ENCODE measurements at places on chromosomes 3 and 15.

DNA sequence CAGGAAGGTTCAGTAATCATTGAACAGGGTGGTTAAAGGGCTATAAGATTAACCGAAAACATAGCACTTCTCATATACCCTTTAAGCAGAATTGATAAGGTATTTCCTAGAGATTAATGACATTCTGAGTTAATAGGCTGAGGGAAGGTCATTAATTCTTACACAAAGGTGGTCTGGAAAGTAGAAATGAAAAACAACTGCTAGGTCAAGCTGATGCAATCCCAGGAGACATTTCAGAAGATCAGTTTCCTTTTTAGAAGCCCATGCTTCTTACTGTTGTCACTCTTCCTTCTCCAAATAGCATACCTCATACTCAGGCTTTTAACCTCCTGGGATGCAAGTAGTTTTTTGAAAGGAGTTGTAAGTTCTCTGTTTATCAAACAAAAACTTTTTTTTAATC lies 8.8 kb downstream of the FILIP1L start:
- no peak for DNase-seq

GRCh38 chr15:56804938-56805337 lies 71.6 kb upstream of the ZNF280D start:
- no peak for DNase-seq

DNA sequence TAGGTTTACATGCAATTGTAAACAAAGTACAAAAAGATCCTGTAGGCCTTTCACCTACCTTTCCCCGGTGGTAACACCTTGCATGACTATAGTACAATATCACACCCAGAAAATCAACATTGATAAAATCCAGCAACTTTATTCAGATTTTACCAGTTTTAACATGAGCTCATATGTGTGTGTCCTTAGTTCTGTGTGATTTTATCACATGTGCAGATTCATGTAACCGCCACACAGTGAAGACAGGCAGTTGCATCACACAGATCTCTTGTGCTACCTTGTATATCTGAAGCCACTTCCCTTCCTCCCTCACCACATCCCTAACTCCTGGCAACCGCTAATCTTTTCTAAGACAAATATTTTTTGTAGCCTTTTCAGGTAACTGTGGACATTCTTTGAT lies 183.5 kb upstream of the C2CD4B start:
- no peak for DNase-seq

GRCh38 chr3:22475665-22476240 lies 724.7 kb upstream of the ZNF385D start:
- DNase-seq = no peak

GRCh38 chr15:75019916-75020315 lies 3.5 kb upstream of the PPCDC start:
- DNase-seq = no peak

DNA sequence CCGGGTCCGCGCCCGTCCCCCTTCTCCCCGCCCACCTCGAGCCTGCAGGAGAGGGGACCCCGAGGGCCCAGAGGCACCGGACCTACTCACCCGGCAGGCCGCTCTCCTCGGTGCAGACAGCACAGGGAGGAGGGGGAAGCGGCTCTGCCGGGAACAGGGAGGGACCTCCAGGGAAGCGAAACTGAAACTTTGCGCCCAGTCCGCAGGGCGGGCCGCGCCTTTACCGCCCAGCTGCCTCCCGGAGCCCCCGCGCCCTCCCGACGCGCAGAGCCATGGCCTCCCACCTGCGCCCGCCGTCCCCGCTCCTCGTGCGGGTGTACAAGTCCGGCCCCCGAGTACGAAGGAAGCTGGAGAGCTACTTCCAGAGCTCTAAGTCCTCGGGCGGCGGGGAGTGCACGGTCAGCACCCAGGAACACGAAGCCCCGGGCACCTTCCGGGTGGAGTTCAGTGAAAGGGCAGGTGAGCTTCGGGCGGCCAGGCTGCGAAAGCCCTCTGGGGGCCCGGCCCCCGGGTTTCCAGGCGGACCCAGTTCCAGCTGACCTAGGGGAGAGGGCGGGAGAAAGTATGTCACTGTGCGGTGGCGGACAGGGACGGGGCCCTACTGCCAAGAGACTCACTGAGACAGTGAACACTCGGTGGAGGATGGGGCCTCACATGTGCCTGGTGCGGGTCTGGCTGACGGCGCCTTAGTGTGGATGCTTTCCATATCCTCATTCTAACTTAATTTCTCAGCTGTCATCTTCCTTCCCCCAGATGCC lies at the start of the genes DTX3L and PARP9:
Gene DTX3L (plus strand): TSS at position 184 of the 758 bp plus-strand sequence. CDS start 89 bp downstream, at position 273.
Gene PARP9 (minus strand): TSS at position 146 of the 758 bp plus-strand sequence. CDS start 4,680 bp downstream, outside the sequence.
- DNase-seq = peak; percentile 51

GRCh38 chr3:119322835-119323722 lies 28.9 kb downstream of the ARHGAP31 start:
- DNase-seq = peak; percentile 70

DNA sequence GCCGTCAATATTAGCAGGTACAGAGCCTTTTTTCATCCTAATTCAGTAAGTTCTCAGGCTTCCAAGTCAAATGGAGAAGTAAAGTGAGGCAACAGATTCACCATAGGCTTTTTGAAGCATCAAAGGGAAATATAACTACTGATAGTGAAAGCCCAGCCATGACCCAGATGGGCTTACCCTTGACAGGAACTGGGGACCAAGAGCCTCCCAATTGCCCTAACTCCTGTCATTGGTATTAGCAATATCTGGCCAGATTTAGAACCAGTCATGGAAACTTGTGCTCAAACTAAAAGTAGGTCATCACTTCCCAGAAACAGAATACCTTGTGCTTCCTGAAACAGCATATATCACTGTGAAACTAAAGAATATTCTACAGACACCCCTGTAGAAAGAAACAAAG lies 33.0 kb downstream of the NME9 start:
- DNase-seq = no peak

DNA sequence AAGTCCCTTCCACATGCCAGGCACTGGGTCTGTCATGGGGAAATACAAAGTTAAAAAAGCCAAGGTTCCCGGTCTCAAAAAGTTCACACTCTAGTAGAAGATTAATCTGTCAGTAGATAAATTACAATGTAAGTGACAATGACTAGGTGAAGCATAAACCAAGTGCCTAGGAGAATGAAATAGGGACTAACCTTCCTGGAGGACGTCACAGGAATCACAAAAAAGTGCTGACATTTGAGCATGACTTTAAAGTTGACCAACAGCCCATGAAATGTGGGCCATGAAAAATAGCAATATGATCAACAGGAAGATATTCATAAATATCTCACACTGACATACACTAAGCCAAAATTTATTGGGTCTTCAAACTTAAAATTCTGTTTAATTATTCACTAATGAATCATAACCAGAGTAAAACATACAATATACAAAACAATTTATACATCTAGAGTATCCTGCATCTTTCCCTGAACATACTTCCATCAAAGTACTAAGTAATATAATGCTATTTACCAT lies 20.0 kb downstream of the COPS2 start:
- no peak for DNase-seq

DNA sequence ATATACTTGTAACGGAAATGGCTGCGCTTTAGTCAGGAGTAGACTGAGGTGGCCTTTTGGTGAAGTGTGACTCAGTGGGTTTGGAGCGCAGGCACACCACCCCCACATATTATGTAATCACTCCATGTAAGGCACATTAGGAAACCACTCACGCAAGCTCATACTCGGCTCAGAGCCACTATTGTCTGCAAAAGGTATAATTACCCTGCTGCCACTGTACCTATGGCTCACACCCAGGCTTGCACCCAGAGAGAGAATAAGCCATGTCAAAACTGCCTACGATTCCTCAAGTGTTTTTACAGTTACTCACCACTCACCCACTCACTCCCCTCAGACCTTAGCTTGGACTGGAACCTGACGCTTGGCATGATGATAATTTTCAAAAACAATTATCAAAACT lies 611.9 kb upstream of the CCDC54 start:
- DNase-seq = no peak

DNA sequence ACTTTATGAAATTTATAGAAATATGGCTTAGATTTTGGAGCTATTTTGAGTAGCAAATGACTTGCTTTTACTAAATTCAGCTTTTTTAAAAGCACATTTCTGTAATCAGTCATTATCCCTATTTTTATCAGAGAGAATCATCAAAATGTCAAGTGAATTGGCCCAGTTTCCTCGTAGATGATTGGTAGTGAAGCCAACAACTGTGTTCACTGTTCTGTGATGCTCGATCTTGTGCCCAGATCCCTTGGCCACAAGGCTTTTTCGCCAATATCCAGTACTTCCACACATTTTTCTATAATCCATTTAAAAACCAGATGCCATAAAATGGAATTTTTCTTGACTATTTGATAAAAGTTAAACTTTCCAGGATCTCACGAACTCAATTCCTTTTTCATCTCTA lies 336.5 kb downstream of the ZNF385D start:
- DNase-seq = no peak

All from endothelial cell (in vitro differentiated cells).